A549 treated with Hydrocortisone at 1 μM for 4 hours (cell line): ENCODE measurements at places on chromosomes 4 and X. TPM values are rescaled to one million over a fixed set of nuclear protein-coding genes. Genes with fewer than 3 reads are reported as not detected.

GDI1 gene
- total RNA-seq = 91.4 to 124 TPM (median 104 TPM) in 5 replicates

MAGEH1 gene
- 6.1 to 7.2 TPM (median 6.5 TPM) in 5 replicates for total RNA-seq

AFF1 gene
- total RNA-seq = 7.1 to 15.1 TPM (median 11.2 TPM) in 5 replicates

AIFM1 gene
- total RNA-seq = 67.4 to 77.6 TPM (median 72.9 TPM) in 5 replicates

MAGEB1 gene
- total RNA-seq = not detected in 5 replicates

HAND2 gene
- total RNA-seq = 0.32 to 0.66 TPM (median 0.50 TPM) in 5 replicates
